SHP77 (cell line): ENCODE measurements at places on chromosomes 5 and 9.
A peak's percentile ranks its signal among the peaks of the same experiment; 100 is the strongest.

DNA sequence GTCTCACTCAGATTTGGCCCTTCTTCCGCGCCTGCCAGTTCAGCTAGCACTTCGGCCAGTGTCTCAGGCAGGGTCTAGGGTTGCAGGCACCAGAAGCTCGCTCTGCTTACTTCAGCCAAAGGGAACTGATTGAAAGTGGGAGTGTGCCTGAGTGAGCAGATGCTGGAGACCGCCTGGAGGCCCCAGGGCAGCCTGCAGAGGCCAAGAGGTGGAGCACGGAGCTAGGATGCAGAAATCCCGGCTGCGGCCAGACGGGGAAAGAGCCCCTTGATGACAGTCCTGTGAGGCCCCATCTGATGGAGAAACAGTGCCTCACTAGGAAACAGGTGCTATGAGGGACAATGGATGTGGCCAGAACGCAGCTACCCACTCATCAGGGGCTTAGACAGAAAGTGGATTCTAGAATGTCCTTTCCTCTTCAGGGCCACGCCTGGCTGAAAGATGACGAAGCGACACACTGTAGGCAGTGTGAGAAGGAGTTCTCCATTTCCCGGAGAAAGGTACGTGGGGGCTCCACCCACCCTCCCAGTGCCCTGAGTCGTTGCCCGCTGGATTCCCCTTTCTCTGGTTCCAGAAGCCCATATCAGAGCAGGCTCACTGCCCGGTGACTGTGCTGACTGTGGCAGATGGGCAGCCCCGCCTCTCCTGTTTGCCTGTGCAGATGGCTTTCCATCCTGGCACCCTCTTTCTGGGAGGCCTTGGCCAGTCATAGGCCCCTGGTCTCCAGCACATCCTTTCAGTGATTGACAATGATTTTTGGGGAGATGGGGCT lies 16.1 kb downstream of the HNRNPH1 start:
- DNase-seq = no peak

- DNase-seq = no peak
Measured at GRCh38 chr9:115632391-115632790, 514.4 kb upstream of the TNC start.

DNA sequence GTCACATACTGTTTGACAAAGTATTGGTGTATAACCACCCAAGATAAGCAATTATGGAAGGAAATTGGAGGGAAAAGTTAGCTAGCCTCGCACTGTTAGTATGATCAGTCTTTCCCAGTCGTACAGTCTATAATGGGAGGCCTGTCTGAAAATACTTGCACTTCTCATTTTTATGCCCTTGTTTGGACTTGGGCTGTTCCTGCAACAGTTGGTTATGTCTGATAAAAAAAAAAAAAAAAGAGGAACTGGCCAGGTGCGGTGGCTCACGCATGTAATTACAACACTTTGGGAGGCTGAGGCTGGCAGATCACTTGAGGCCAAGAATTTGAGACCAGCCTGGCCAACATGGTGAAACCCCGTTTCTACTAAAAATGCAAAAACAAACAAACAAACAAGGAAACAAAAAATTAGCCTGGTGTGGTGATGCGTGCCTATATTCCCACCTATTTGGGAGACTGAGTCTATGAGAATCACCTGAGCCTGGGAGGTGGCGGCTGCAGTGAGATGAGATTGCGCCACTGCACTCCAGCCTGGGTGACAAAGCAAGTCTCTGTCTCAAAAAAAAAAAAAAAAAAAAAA lies 58.3 kb upstream of the ANKRD33B start:
- no peak for DNase-seq

DNA sequence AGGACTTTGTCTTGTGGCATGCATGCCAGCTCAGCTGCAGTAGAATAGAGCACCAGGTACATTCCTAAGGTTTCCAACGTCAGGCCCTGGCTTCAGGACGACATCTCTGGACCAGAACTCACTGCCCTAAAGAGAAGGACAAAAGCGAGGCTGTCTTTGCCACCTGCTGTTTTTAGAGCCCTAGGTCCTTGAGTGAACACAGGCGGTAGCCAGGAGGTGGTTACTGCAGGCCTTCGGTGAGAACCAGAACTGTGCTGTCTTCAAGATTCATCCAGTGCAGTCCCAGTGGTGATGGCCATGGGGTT lies 288.9 kb upstream of the CDH18 start:
- no peak for DNase-seq

DNA sequence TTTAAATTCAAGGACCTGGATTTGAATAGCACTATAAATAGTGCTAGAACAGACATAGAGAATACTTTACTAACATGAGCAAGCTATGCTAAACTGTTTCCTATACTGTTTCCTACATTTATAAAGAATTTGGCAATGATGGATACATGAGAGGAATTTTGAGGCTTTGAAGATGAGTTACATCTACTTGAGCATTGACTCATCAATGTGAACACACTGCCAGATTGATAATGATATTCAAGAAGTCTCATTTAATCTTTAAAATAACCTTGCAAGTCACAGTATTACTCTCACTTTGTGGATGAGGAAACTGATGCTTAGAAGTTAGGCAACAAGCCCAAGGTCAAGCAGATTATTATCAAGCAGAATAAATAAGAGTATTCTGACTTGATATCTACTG lies 281.9 kb downstream of the DNAH5 start:
- DNase-seq = no peak

DNA sequence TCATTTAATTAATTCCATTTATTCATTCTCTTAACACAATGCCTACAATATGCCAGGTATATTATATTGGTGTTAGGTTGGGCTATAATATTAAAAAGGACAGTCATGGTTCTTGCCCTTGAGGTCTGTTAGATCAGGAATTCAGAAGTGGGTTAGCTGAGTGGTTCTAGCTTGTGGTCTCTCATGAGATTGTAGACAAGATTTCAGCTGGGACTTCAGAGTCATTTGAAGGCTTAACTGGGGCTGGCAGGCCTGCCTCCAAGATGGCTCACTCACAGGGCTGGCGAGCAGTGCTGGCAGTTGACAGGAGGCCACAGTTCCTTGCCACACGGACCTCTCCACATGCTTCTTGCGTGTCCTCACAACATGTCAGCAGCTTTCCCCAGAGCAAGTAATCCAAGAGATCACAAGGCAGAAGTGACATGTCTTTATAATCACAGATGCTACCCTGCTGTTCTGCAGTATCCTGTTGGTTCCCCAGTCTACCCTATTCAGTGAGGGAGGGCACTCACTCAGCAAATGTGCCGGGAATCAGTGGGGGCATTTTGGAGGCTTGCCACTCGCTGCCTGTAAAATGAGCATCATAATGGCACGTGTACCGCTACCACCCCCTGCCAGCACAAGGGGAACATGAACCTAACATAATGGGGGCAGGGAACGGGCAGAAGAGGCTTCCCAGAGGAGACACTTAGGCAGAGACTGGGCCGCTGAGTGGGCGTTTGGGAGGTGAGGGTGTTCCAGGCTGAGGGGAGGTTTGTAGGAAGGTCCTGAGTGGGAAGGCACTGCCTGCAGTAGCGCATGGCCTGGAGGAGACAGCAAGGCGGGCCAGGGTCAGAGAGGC lies 70.0 kb downstream of the EXOSC2 start:
- DNase-seq = no peak

DNA sequence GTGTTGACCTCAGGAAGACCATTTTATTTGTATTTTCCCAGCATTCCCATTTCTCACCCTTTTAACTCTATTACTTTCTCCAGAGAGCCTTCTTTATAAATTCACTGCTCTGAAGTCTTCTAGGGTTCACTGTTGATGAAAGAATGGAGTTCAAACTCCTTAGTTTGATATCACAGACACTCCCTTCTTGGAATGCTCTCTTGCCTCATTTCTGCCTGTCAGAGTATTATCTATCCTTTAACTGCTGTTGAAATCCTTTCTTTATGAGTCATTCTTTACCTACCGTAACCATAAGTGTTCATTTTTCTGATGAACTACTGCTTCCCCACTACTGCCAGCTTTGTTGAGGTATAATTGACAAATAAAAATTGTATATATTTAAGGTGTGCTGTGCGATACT lies 4.3 kb downstream of the RIC1 start:
- DNase-seq = no peak

DNA sequence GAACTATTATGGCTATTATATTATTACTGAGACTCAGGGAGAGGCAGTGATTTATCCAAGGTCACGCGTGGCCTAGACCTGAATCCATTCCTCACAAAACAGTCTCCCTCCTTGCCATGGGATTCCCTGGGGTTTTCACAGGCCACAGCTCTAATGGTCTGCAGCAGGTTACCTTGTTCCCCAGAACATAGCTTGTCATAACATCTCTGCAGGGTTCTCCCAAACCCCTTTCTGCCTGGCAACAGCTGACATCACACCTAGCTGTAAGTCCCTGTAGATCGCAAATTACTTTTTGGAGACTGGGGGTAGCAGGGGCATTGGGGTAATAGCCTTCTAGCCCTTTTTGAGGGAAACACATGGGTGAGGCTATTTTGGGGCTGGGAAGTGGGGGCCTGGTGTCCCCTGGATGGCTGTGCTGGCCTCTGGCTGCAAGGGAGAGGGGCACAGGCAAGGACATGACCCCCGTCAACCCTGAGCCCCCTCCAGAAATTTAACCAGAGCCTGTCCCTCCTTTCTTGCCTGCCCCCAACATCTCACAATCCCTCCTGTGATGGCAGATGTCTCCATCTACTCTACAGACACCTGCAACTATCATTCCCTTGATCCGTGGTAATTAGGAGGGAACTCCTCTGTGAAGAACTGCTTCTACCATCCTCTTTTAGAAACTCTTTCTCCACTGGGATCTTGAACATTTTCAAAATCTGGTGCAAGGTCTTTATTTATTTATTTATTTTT lies 1.3 kb downstream of the CD74 start:
- no peak for DNase-seq

GRCh38 chr9:16642421-16643109 lies 227.9 kb downstream of the BNC2 start:
- DNase-seq = no peak

DNA sequence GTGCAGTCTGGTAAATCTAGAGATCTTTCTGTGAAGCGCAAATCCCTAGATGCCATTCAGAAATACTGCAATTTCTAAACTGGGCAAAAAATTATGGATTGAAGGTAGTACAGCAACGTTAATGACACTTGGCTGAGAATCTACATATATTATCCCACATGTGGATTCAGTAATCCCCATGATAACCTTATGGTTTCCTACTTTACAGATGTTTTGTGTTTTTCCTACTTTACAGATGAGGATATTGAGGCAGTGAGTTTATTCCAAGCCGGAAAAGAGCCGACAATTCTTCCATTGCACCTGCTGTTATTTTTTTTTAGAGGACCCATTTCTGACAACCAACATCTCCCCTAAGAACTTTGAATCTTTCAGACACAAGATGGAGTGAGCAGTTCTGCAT lies 796.5 kb downstream of the CDH12 start:
- DNase-seq = no peak

DNA sequence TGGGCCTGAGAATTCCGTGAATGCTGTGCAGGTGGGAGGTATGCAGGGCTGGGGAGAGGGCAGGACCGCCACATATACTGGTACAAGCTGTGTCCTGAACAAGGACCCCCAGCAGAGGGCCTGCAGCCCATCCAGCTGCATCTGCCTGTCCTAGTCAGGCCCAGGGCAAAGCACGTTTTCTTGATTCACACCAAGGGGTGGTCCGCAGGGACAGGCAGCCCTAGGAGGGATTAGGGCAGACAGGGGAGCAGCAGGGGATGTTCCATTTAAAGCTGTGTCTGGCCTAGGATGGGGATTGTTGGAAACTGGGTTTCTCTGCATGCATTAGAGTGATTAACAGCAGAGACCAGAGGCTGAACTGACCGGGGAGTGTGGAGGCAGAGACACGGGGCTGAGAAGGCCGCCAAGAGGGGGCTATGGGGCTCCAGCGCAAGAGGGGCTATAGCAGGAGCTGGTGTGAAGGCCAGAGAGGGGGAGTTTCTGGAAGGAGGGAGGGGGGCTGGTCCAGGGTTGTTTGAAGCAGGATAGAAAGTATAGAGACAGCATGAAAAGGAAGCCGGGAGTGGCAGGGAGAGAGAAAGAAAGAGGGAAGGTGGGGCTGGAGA lies 2.7 kb downstream of the GRM6 start:
- no peak for DNase-seq

DNA sequence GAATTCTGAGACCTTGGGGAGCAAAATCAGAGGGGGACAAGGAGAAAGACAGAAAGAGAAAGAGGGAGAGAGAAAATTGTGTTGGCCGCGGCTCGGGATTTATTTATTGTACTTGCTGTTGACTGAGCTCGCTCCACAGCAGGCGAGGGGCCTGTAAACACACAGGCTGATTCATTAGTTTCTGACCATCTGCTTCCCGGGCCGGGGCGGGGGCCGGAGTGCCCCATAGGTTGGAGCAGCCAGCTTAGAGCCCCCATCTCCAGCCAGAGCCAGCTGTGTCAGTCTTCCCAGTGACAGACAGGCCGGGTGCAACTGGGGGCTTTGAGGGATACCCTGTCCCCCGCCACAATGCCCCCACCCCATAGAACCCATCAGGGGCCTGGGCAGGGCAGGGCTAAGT lies 30.9 kb downstream of the NTNG2 start:
- DNase-seq = no peak

DNA sequence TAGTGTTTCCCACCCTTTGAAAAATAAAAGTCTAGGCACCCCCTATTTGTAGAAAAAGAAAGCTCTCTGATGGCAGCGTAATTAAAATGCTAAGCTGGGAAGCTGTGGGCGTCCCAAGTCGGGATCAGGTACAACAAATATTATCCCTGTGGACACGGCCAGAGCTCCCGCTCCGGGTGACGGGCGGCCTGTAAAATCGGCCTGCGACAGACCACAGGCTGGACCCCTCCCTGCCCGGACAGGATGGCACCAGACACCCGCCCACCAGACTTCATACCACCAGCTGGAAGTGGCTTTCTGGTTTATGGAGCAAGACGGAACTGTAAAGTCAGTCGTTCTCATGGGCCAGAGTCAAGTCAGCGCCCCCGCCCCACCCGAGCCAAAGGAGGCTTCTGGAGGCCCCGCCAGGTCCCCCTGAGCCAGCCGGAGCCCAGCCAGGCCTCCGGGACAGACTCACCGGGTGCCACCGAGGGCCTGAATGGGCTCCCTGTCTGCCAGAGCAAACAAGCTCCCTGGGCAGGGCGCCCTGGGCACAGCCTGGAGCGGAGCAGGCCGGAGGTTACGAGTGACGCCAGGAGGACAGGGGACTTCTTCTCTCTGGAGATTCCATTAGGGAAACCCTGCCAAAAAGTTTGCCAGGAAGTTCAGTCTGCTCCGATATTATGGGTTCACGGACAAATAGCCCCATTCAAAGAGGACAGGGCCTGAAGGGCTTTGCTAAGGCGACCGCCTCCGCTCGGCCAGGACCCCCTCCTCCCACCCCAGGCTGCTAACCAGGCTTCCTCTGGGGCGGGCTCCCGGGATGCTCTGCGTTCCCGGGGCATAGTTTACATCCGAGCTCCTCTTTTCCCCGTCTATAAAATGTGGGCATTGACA lies 173.7 kb downstream of the ERCC6L2 start:
- no peak for DNase-seq

GRCh38 chr5:159094745-159095144 lies 5.0 kb downstream of the EBF1 start:
- DNase-seq = peak; percentile 21

- DNase-seq = no peak
Measured at GRCh38 chr5:168663276-168664004, 84.3 kb upstream of the PANK3 start.

- DNase-seq = no peak
Measured at GRCh38 chr9:72906810-72907209, 46.0 kb downstream of the ALDH1A1 start.

- no peak for DNase-seq
Measured at GRCh38 chr5:168935183-168935582, 356.0 kb upstream of the PANK3 start.
